ENCODE measurements at places on chromosomes 5 and 9.

DNA sequence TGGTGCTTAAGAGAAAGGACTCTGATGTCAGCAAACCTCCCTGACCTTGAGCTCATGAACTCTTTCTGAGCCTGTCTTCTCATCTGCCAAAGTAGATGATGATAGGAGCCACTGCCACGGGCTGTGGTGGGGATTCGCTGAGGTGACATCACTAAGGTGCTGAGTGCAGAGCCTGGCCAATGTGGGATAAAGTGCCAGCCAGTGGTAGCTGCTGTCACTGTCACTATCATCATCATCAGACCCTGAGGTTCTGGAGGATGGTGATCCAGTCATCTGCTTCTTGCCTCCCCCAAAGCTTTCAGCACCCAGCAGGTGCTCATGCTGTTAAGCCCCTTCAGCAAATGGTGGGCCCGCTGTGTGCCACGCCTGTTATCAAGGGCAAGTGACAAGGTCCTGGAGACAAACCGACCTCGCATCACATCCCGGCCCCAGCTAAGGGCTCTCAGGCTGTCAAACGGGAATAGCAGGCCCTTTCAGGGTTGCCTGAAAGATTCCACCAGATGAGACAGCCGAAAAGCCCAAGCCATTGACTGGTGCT lies 6.4 kb downstream of the FPGS start:
- DNase-seq = no peak

DNA sequence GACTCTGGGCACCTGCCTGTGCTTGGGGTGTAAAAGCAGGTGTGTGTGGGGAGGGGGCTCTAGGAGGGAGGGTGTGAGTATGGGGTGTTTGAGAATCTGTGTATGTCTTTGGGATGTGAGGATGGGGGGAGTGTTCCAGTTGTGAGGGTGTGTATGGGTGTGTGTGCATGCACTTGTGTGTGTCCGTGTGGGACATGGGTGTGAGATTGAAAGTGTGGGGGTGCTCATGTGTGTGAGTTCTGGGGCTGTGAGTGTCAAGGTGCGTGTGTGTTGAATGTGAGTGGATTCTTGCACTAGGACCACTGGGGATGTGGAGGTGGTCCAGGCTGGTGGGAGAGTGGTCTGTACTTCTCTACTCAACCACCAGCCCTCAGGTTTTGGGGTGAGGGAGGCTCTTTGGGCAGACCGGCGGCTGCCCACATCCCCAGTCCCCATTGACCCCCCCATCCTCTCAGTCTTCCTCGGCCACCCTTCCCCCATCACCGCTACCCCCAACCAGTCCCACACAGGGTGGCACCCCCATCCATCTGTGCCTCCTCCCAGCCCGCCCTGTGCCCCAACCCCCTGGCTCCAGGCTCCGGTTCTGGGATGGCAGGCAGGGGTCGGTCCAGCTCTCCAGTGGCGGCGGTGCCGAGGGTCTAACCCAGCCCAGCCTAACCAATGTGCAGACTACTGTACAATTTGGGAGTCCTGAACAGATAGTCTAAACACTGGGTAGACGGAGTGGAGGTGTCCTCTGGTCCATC lies 31.5 kb downstream of the GOLGA2 start:
- no peak for DNase-seq

GRCh38 chr5:56159521-56159947 lies 73.6 kb downstream of the ANKRD55 start:
- no peak for DNase-seq

DNA sequence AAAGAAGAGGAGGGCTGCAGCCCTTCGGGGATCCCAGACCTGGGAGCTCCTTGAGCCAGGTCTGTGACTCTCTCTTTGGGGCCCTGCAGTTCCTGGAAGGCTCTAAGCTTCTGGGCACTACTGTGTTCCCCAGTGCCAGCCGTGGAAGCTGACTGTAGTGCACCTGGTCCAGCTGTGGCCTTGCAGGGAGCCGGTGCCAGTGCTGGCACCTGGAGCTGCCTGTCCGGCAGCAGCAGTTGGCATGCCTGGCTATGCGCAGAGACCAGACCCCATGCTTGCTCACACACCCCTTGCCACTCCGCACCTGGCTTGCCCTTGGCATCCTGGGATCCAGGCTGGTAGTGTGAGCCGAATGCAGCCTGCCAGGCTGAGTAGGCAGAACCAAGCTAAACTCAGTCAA lies 91.0 kb upstream of the PUM3 start:
- DNase-seq = no peak

DNA sequence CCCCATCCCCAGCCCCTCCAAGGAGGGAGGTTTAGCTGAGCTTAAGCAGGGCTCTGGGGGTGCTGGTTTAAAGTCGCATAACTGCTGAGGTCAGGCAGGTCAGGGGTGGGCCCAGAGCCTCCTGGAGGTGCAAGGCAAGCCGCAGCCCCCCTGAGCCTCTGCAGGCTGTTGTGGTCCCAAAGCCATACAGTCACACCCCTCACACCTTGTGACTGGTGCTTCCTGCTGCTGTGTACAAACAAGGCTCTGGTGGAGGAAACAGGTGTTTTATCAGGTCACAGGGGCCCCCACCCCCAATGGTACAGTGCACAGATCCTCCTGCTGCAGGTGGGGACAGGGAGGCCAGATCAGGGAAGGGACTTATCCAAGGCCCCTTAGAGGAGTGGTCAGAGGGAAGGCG lies 8.0 kb downstream of the TCF7 start:
- no peak for DNase-seq

DNA sequence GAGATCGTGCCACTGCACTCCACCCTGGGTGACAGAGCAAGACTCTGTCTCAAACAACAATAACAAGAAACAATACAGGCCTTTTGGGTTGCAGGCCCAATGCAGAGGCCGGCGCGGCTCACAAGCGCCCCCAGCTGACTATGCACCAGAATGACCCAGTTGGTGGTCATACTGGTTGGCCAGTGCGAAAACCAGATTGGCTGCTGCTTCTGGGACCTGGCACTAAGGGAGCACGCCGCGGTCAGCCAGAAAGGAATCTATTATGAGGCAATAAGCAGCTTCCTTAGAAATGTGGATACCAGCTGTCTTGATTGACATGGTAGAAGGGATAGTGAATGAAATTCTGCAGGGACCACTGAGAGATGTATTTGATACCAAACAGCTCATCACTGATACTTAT lies 35.0 kb downstream of the RANBP17 start:
- no peak for DNase-seq

DNA sequence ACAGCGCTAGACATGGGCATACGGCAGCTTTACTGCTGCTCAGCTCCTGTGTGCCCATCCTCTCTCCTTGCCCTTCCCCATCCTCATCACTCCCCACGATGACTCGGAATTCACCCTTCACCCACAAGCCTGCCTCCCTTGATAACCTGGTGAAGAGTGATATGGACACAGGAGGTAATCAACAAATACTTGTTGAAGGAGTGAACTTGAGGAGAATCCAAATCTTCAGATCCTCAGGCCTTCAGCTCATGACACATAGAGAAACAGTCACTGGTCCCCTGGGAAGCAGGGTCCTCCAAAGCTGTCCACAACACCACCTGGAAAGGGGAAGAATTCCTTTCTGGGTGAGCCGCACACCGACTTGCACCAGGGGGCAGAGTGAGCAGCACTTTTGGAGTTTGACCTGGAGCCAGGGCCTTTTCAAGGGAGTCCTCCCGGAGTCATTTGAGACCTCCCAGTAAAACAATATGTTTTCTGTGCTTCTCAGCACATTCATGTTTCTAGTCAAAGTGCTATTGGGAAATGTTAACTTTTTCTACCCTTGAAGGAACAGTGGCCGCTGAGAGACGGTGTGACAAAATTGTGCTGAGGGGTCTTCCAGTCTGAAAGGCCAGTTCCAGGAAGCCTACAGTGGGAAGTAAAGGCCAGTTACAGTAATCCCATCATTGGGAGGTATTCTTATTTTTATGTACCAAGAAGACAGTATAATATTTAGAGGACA lies 332.3 kb downstream of the CWC27 start:
- DNase-seq = peak; percentile 34

DNA sequence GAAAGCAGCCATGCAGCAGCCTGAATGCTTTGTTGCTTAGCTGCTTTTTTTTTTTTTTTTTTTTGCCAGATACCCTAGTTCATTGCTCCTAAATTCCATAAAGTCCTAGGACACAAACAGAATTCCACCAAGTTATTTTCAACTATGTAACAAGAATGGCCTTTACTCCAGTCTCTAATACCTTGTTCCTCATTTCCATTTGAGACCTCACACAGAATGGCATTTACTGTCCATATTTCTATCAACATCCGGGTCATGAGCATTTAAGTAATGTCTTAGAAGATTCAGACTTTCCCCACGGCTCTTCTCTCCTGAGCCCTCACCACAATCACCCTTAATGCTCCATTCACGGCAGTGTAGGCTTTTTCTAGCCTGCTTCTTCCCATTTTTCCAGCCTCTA lies 31.7 kb upstream of the FBXW11 start:
- no peak for DNase-seq

GRCh38 chr5:177363565-177363964 lies 5.8 kb downstream of the RGS14 start:
- no peak for DNase-seq

GRCh38 chr5:65391591-65391990 lies 90.1 kb downstream of the ADAMTS6 start:
- no peak for DNase-seq

DNA sequence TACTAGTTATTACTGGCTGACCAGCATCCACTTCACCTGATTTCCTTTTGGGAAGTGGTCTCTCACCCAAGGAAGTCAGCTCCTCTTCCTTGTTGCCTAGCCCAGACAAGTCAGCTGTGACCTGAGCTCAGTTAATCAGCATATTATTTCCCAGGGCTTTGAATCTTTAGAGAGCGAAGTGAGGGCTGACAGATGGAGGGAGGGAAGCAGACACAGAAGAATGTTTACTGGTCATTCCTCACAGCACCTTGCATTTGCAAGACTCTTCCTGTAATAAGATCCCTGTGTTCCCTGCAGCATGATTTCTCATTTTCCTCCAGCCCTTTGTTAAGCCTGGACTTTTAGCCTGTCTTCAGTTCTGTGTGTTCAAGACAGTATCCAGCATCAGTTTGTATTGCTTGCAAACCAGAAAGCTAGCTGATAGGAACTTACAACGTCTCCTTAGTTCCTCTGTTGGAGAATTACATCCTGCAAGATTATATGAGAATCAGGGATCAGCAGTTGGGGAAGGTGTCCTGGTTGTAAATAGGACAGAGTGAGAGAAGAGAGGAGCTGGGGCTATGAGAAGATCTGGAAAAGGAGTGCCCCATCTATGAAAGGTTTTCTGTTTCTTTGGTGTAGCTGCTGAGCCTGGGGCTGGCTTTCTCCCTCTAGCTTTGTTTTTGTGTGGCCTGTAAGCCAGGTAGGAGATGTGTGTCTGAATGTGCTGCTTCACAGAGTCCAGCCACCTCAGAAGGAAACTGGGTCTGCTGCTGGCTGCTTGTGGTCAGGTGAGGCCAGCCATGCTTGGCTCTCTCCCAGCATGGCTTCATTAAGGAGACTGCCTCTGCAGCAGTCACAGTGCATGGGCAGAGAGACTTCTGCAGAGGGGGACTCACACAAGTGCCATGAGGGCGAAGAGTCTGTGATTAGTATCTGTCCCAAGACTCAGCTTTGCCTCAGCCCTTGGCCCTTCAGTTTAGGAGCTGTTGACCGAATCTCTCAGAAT lies 50.3 kb downstream of the MAN2A1 start:
- no peak for DNase-seq

- no peak for DNase-seq
Observed at GRCh38 chr5:29161399-29162291, 2031.8 kb upstream of the CDH6 start.

GRCh38 chr5:67476531-67476930 lies 279.9 kb upstream of the CD180 start:
- DNase-seq = no peak

- no peak for DNase-seq
Observed at GRCh38 chr5:65462139-65462705, 19.5 kb downstream of the ADAMTS6 start.

- no peak for DNase-seq
Observed at GRCh38 chr9:4320021-4320420, 20.2 kb upstream of the GLIS3 start.

GRCh38 chr9:131728961-131729360 lies 10.9 kb downstream of the RAPGEF1 start:
- no peak for DNase-seq

GRCh38 chr5:107867266-107867665 lies 196.5 kb upstream of the EFNA5 start:
- DNase-seq = no peak

DNA sequence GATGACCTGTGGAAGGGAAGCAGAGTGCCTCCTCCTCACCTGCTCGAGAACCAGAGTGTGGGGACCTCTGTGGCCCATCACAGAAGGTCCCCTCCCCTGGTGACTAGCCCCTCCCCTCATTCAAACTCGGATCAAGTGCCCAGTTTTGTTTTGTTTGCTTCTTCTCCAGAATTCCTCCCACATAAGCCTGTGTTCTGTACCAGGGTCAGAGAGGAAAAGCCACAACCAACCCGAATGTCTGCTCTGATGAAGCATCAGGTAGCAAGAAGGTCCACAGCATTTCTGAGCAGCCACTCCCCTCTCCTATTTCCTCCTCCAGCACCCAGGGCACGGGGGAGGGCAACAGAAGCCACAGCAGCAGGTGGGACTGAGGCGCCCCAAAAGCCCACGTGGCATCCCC lies 58.2 kb downstream of the HSD17B3 start:
- DNase-seq = no peak

- DNase-seq = no peak
Observed at GRCh38 chr9:135701067-135701958, 672 bp upstream of the KCNT1 start.

DNA sequence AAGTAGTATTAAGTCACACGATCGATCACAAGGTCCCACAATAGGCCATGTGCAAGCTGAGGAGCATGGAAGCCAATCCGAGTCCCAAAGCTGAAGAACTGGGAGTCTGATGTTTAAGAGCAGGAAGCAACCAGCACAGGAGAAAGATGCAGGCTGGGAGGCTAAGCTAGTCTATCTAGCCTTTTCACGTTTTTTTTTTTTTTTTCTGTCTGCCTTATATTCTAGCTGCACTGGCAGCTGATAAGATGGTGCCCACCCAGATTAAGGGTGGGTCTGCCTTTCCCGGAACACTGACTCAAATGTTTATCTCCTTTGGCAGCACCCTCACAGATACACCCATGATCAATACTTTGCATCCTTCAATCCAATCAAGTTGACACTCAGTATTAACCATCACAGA lies 6.5 kb downstream of the PPIP5K2 start:
- DNase-seq = no peak

DNA sequence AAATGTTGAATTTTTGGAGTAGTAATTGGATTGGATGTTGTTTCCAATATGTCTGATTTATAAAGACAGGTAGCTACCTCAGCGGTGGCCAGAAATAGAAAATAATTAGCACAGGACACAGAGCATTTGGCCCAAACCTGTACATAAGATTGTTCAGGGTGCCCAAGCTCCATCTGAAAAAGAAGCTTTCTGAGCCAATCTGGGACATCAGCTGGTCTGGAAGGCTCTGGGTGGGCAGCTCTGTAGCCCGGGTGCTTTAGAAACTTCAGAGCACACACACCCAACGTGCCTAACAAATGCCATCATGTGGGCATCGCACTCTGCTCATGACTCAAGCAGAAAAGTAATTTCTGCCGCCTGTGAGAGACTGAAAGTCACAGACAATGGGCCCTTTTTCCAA lies 460.7 kb downstream of the ICE1 start:
- DNase-seq = no peak

GRCh38 chr5:6162175-6162574 lies 216.2 kb downstream of the MED10 start:
- no peak for DNase-seq

- no peak for DNase-seq
Observed at GRCh38 chr9:83060556-83060955, 2.4 kb downstream of the RASEF start.

Data from GOT3 (cell line).